ENCODE measurements at places on chromosomes 11 and 22.

GRCh38 chr11:37973941-37974340 lies 1375.9 kb upstream of the RAG2 start:
- DNase-seq, result no peak

- DNase-seq, result no peak
Measured at GRCh38 chr22:48876951-48877350, 950.7 kb downstream of the BRD1 start.

DNA sequence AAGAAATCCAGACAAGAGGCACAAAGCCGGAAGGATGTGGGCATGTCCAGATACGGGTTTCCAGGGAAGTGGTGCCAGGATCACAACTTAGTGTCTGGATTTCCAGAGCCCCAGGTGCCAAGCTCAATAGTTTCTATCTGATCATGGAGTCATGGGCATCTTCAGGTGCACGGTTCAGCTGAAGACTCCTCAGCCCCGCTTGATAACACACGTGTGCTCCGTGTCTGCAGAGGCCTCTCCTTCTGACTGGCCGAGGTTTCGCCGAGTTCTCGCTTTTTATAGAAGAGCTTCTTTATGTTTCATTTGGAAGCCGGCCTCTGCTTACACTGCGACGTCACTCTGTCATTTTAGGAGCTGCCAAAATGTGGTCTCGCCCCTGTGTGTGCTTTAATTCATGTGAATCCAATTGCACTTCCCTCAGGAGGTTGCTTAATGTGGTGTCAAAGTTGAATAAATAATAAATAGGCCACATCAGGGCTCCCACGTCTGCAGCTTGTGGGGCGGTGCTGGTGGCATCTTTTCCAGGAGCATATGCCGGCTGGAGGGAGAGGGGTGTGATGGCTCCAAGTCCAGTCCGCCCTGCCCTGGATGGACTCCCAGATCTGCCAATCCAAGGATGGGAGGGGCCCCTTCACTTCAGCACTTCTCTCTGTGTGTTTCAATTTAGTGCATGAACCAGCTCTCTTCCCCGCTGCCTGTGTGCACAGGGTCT lies 1410.8 kb downstream of the TBC1D22A start:
- DNase-seq, result no peak

GRCh38 chr11:128892866-128893565 lies 1.9 kb downstream of the KCNJ5 start:
- DNase-seq, result no peak

GRCh38 chr11:116412118-116412889 lies 360.5 kb downstream of the BUD13 start:
- DNase-seq, result no peak

DNA sequence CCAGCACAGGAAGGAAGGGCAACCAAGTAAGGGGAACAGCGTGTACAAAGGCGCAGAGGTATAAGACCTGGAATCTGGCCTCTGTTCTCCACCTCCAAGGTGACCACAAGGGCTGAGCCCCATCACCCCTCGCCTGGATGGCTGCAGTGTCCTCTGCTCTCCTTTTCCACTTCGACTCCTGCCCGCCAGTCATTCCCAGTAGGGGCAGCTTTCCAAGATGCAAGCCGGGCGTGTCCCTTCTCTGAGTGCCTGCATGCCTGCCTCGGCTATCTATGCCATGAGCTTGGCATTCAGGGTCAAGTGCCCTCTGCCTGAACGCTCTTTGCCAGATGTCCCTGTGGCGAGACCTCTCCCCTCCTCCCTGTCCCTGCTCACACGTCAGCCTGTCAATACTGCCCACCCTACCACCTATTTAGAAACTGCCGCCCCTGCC lies 17.0 kb downstream of the FADS3 start:
- no peak for DNase-seq

DNA sequence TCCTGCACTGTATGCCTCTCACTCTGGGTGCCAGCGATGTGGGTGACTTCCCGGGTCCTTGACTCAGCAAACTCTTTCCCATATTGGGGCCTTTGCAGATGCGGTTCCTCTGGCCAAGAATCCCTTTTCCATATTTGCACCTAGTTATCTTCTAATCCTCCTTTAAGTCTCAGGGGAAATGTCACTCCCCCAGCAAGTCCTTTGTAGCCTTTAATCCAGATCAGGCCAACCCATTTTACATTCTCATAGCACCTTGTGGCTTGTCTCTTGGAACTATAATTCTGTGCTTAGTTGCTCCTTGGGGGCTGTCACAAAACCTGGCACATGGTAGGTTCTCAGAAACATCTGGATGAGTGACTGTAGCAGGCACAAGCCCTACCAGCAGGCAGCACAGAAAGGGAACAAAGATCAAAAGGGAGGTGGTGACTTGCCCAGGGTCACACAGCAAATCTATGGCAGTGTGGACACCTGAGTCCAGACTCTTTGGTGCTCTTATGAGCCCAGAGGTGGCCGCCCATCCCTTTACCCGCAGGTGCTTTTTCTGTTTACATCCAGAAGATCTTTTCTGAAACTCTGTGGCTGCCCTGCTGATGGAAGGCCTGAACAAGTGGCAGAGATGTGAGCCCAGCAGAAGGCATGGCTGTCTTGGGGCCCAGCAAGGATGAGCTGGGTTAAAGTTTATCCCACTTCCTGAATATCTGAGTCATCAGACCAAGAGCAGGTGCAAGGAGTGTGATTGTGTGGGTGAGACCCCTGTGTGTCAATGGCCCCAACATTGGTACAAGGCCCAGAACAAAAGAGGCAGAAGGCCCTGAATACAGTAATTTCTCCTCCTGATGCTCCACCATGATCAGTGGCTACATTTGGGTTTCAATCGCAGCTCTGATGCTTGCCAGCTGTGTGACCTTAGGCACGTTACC lies 78.6 kb upstream of the GRK3 start:
- no peak for DNase-seq

- DNase-seq, result peak; percentile 39
Measured at GRCh38 chr22:44180706-44181032, at the start of gene PARVG. PARVG (plus strand) TSS chr22:44180925; CDS start chr22:44183330, 2,405 bp downstream.

DNA sequence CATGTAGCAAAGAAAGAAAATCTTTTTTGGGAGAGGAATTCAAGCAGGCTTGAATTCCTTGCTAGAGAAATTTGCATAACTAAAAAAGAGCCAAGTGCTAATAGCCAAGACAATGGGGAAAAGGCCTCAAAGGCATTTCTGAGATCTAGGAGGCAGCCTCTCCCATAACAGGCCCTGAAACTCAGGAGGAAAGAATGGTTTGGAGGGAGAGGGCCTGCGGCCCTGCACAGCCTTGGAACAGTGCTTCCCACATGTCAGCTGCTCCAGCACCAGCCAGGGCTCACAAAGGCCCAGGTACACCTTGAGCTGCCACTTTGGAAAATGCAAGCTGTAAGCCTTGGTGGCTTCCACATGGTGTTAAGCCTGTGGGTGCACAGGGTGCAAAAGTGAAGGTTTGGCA lies 55.5 kb upstream of the TSPAN18 start:
- no peak for DNase-seq

- DNase-seq, result no peak
Measured at GRCh38 chr22:48856308-48856615, 971.4 kb downstream of the BRD1 start.

GRCh38 chr11:13207665-13208594 lies 69.7 kb upstream of the BMAL1 start:
- DNase-seq, result no peak

- DNase-seq, result peak; percentile 65
Measured at GRCh38 chr11:69691463-69691862, 12.4 kb downstream of the FGF19 start.

DNA sequence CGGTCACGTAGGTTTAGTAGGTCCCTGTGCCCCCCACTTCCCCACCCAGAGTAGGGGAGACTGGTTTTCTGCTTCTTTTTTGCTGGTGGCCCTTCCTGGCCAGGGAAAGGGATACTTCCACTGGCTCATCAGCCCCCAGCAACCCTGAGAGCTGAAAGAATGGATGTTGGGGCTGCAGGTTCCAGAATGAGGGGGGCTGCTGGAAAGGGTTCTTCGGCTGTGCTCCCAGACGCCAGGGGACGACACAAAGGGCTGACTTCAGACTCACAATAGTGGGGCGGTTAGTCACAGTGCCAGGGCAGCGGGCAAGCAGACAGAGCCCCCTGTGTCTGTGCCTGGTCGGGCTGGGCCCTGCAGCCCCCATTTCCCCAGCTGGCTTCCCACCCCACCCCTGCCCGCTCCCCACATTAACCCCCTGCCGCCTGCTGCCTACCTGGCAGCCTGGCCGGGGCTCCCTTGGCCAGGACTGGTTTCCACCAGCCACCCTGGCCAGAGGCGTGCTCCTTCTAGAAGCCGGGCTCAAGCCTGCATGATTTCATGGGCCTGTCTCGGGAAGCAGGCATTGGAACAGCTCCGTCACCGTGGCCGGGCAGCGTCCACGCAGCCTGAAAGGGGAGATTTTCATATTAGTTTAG lies 79.1 kb upstream of the WNT7B start:
- no peak for DNase-seq

GRCh38 chr11:70358753-70359152 lies 39.6 kb upstream of the CTTN start:
- DNase-seq, result no peak

- no peak for DNase-seq
Measured at GRCh38 chr11:123573286-123573685, 81.1 kb downstream of the SCN3B start.

GRCh38 chr11:57460022-57460757 lies at the start of gene RTN4RL2:
RTN4RL2 (plus strand) TSS chr11:57460528; CDS start chr11:57460866, 338 bp downstream.
- DNase-seq, result peak; percentile 87

DNA sequence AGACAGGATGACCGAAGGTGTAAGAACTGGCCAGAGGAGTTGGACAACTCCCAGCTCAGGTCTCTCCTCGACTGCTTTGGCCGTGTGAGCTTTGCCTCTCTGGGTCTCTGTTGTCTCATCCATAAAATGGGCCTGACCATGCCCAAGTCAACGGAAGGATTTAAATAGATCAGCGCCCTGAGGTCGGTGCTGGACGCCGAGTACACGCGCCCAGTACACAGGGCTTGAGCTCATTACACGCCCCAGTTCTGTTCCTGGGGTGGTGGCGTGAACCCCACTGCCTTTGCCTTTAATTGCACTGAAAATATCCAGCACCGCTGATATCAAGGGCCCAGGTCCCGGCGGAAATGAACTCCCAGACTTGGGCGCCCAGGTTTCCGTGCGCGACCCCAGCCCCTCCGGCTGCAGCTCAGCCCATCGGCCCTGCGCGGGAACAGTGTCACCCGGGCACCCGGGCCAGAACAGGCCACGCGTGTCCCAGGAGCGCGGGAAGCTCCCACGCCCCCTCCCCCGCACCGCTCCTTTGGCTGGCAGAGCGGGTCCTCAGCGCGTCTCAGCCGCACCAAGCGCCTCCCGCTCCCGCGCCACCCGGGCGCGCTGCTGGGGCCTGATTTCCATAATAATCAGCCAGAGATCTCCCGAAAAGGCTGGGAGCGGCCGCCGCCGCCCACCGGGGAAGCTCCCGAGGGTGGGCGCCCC lies 42.2 kb downstream of the CYTH4 start:
- DNase-seq, result no peak

GRCh38 chr11:59261150-59261549 lies 48.4 kb upstream of the MPEG1 start:
- DNase-seq, result peak; percentile 86

DNA sequence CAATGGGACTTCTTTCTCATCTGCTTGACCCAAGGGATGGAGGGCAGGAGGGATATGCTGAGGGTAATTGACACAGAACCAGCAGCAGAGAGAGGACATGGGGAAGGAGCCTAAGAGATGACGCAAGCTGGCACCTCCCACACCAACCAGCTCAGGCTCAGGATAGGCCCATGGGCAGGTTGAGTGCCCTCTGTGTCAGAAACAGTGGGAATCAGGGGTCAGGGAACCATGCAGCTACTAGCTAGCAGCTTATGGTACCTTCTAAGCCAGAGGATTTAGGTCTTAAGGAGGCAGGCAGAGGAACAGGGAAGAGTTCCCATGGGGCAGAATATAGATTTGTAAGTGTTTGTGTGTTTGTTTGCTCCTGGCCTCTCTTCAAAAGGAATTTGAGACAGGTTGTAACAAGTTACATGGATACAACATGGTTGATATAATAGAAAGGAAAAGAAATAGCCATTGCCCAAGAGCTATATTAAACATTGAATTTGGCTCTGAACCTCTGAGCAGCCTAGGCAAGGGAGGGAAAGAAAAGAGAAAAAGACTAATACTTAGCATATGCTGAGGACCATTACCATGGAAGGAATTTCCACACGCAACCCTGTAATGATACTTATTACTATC lies 39.9 kb upstream of the NAV2 start:
- DNase-seq, result no peak

DNA sequence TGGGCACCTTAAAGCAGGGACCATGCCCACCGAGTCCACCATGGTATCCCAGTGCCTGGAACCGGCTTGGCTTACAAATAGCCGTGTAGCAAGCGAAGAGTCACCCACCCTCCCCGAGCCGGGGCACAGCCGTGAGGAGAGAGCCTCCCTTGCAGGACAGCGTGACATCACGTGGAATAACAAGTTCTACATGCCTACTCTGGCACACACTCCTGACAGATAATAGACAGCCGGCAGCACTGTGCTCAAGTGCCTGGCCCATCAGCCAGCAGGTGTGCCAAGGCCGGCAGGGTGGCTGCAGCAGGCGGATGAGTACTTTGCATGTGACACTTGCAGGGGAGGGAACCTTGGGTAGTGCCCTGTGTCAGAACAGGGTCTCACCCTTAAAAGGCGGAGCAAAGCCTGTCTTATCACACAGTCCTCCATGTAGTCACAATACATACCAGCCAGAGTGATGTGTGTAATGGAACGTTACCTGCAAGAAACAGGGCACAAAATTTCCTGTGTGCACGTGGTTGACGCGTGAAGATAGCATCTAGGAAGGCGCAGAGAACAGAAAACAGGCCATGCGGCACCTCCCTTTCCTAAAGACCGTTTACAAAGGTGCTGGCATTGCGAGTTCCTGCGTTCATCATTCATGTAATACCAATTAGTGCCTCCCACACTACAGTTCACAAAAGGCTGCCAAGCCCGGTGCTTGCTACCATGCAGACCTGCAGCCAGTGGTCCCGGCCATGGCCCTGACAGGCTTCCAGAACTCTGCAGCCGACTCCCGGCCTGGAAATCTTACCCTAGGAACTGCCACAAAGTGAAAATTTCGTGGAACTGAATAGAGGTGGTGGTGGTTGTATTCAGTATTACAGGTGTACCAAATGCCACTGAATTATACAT lies 16.4 kb downstream of the TOM1 start:
- peak; percentile 30 for DNase-seq

Data from T47D (cell line).